ENCODE measurements at places on chromosomes 6 and 20.

GRCh38 chr20:45117581-45117980 lies 2.6 kb upstream of the WFDC5 start:
- no peak for DNase-seq

DNA sequence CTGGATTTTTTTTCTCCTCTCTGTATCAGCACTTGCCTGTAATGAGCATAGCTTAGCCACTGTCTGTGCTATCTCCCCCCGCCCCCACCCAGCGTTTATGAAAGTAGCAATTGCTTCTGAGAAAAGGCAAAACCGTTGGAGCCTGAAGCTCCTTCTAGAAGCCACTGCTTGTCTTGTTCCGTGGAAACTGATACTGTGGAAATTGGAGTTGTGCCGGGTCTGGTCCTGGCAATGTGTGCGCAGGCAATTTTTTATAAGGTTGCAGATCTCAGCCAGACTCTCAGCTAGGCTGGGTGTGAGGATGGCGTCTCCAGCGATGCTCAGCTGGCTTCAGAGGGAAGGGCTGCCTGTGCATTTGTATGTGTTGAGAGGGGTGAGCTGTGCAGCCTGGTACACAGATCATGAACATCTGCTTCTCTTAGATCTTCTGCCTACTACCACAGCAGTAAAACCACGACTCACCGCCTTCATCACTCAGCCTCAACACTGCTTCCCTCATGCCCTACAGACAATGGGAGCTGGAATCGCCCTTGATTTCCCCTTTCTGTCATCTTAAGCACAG lies 72.4 kb upstream of the GTSF1L start:
- no peak for DNase-seq

- DNase-seq: no peak
These were observed 2.3 kb upstream of the NKX2-2 start for GRCh38 chr20:21516180-21516567.

GRCh38 chr20:5160882-5161281 lies 34.1 kb downstream of the CDS2 start:
- DNase-seq: no peak

- DNase-seq: no peak
These were observed 49.7 kb downstream of the KLHL31 start for GRCh38 chr6:53615633-53616449.

All from germinal center (tissue), 1 donor.